ENCODE measurements at places on chromosomes 6 and 20.
A peak's percentile ranks its signal among the peaks of the same experiment; 100 is the strongest.

- DNase-seq, result peak; percentile 24
Observed at GRCh38 chr6:82248273-82248735, 760 bp upstream of the IBTK start.

DNA sequence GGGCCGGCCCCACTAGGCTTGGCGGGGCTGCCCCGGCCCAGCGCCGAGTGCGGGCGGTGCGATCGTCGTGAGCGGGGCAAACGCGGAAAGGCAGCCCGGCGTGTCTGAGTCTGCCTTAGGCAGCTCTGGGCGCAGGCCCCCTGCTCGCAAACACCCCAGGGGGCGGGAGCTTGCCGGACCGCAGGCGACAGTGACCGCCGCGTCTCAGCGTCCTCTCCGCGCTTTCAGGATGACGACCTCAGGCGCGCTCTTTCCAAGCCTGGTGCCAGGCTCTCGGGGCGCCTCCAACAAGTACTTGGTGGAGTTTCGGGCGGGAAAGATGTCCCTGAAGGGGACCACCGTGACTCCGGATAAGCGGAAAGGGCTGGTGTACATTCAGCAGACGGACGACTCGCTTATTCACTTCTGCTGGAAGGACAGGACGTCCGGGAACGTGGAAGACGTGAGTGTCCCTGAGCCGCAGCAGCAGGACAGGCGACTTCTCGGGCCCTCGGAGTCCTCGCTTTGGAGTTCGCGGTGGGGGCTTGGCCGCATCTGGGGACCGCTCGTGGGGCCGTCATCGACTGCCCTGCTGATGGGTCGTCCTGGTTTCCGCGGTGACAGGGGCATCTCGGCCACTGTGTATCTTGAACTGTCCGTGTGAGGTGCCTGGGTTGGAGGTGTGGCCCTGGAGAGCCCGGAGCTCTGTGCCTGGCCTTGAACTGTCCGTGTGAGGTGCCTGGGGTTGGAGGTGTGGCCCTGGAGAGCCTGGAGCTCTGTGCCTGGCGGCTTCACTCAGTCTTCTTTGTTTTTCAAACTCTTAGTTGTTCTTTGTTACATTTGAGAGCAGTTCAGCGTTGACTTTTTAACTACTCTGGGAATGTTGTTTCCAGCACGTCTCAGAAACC, 786 bp downstream of the ADRM1 start:
- no peak for DNase-seq

DNA sequence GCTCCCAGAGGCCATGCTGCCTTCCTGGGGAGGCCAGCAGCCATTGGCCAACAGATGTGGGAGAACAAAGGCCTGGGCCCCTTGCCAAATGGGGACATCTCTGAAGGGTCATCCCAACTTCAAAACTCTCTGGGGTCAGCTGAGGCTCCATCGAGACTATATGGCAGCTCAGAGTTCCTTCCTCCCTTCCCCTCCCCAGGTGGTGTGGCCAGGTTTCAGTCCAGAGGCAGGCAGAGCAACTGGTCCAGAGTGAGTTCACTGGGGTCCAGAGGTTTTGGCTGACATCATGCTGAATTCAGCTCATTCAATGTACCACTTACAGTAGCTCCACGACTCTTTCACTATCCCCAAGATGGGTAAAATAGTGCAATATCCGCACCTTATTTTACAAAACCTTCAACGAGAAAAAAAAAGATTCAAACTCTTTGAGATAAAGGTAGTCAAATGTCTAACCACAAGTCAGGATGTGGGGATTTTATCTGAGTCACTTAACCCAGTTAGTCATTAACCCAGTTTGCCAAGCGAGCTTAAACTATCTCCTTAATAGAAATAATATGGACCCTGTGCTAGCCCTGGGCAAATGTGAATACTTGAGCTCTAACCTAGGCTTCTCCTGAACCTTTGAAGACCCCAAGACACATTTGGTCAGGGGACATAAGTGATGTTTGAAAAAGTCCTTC, 108.4 kb upstream of the PLEKHG1 start:
- no peak for DNase-seq

DNA sequence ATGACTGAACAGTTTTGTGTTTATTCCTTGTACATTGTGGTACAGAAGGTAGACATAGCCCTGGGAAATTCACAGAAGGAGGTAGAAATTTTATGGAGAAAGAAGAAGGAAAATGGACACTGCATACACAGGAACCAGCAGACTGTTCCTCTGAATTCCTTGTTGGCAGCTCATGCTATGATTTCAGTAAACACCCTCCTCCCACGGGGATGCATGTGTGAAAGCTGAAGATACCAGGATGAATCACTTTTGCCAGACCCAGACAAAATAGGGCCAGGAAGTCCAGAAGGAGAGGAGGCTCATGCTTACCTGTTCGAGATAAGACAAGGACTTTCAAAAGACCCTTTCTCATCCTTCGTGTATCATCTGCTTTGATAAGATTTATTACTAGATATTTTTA, 110.3 kb upstream of the GGTLC1 start:
- DNase-seq, result no peak

GRCh38 chr20:51378171-51378928, 164.2 kb downstream of the NFATC2 start:
- DNase-seq, result no peak

DNA sequence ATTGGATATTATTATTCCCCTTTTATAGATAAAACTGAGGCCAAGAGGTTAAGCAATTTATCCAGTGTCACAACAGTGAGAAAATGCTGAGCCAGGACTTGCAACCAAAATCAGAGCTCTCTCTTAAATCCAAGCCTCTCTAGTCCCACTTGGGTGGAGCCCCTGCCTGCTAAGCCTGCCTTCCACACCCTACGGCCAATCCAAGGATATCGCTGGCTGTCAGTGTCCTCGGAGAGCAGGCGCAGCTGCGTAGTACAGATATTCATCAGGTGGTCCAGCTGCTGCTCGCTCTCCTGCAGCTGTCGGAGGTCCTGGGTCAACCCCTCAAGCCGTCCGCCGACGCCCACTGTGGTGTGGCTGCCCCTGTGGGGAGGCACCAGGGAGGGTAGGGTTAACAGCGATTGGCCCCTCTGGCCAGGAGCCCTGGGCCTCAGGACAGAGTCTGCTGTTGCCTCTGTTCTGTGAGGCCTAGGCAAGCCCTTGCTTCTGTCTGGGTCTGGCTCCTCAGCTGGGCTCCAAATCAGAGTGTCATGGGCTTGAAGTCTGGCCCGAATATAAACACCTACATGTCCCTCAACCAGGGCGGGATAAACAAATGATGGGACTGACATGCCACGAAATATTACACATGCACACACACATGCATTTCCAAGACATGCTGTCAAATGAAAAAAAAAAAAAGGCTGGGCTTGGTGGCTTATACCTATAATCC, 3.9 kb upstream of the NECAB3 start:
- DNase-seq, result no peak

DNA sequence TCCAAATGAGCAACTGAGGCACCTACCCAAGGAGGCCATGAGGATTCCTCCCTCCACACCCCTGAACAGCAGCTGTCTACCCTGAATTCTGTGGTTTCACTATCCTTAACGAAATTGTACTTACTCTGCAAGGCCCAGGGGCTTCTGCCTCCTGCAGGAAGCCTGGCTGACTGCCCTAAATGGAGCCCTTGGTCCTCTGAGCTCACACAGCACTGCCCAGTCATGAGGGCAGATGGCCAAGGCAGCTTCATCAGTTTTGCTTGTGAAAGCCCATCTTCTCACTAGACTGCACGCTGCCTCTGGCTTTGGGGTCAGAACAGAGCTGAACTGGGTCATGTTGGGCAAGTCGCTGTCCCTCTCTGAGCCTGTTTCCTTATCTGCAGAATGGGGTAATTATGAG, 26.4 kb upstream of the SIRPA start:
- DNase-seq, result no peak

DNA sequence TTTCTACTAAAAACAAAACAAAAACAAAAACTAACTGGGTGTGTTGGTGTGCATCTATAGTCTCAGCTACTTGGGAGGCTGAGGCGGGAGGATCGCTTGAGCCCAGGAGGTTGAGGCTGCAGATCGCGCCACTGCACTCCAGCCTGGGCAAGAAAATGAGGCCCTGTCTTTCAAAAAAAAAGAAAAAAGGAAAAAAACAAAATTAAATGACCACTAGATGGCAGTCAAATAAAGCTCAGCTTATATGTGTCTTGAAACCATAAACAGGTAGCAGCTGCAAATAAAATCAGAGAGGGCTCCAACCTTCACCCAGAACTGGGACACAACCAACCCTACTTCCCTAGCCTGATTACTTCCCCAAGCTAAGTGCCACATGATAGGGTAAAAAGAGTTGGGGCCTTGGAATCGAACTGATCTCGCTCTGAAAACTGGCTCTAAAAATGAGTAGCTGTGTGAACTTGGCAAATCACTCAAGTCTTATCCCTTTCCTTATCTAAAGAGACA, 67.1 kb upstream of the ADGRF4 start:
- no peak for DNase-seq

- DNase-seq, result no peak
Observed at GRCh38 chr20:13260650-13261279, 39.7 kb downstream of the ISM1 start.

GRCh38 chr6:169974663-169975062, 223.2 kb downstream of the ERMARD start:
- DNase-seq, result no peak

GRCh38 chr20:37276494-37277252, 12.8 kb upstream of the MANBAL start:
- no peak for DNase-seq

DNA sequence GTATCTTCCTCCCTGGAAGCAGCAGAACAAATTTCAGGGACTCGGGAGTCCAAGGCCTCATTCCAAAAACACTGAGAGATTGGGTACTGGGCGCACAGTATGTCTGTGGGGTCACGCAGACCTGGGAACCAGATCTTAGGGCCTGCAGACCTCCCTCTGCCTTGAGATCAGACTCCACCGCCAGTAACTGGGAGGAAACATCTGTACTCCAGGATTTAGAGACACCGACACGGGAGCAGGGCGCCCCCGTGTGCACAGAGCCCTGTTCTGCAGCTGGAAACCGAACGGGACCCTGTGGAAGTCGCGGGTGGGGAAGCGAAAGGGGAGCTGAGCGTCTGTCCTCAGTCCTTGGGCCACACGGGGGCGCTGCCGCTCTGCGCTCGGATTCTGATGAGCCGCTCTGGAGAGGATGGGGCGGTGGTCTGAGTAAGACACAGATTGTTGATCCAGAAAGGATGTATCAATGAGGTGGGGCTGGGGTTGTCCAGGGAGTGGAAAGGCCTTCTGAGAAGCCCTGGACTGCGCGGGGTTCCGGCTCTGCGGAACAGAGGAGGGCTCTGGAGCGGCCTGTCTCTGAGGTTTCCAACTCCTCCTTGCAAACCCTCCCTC, 35.7 kb upstream of the HLA-E start:
- DNase-seq, result peak; percentile 93

DNA sequence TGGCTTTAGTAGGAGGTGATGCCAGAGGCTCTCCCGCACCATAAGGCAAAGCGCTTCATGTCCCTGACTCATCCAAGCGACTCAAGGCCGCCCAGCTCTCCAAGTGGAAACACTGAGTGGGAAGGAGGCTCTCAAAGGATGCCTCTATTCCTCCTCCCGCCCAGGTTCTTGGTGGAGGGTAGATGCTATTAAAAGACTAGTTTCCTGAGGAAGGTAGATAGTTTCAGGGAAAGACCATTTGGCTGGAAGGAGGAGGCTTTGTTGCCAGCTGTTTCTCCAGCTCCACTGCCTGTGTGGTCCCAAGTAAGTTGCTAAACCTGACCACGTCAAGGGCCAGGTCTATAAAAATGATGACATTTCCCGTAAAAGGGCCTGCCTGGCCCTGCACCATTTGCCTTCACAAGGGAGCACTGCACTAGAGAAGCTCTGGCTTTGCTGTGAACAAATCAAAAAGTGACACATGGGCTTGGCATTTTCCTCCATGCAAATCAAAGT, 48.2 kb downstream of the GMDS start:
- peak; percentile 6 for DNase-seq

DNA sequence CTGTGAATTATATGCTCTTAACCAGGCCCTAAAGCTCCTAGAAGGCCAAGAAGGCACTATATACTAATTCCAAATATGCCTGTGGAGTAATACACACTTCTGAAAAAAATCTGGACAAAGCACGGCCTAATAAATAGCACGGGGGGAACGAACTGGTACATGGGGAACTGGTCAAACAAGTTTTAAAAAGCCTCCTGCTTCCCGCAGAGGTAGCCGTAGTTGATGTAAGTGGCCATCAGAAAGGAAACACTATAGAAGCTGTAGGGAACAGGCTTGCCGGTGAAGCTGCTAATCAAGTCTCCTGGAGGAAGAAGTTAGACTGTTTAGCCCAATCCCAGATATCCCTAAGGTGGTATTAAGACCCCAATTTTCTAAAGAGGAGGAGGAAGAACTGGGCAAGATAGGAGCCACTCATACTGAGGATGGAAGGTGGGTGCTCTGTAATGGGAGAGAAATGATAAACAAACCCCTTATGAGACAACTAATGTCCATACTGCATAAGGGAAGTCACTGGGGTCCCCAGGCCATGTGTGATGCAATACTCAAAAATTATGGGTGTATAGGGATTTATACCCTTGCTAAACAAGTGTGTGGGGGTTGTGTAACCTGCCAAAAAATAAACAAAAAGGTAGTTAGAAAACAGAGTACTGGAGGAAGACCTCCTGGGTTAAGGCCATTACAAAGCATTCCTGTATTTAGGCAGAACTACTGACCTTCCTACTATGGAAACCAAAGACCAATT, 27.1 kb upstream of the ZNF318 start:
- no peak for DNase-seq

DNA sequence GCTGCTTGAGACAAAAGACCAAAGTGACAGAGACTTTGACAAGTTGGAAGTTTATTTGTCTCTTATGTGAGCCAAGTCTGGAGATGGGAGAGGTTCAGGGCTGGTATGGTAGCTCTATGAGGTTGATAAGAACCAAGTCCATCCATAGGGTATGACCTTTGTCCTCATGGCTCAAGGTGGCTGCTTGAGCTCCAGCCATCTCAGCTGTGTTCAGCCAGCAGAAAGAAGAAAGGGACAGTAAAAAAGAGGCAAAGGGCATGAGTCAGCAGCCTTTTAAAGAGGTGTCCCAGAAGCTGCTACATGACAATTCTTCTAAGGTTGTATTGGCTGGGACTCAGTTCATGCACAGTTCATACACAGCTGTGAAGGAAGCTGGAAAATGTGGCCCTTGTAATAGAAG, 49.0 kb downstream of the CD40 start:
- DNase-seq, result no peak

GRCh38 chr20:59015812-59016711, 3.2 kb upstream of the TUBB1 start:
- DNase-seq, result no peak

- DNase-seq, result no peak
Observed at GRCh38 chr20:23298155-23298554, 52.4 kb upstream of the NXT1 start.
